Pancreas (tissue), 10 donors: ENCODE measurements at places on chromosomes 4 and X.

DNA sequence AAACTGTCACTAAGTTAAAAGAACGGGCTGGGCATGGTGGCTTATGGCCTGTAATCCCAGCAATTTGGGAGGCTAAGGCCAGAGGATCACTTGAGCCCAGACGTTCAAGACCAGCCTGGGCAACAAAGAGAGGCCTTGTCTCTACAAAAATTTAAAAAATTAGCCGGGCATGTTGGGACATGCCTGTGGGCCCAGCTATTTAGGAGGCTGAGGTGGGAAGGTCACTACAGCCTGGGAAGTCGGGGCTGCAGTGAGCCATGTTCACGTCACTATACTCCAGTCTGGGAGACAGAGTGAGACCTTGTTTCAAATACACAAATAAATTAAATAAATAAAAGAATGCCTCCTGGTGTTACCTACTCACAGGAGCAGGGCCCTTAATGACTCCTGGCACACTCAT, 69.5 kb downstream of the APBB2 start:
- H3K27ac ChIP-seq, result peak overlapping the region; percentile 68
- peaks cover 20% of the 10 kb centered on the region for H3K4me1 ChIP-seq
- H3K36me3 ChIP-seq, result no peaks in the 10 kb centered on the region
- DNase-seq, result no peak
- H3K4me3 ChIP-seq, result no peak overlapping the region
- H3K27me3 ChIP-seq, result no peaks in the 10 kb centered on the region

GRCh38 chr4:10783351-10783750, 98.8 kb upstream of the CLNK start:
- H3K4me3 ChIP-seq, result no peak overlapping the region
- DNase-seq, result no peak
- H3K27ac ChIP-seq, result no peak overlapping the region
- H3K27me3 ChIP-seq, result no peaks in the 10 kb centered on the region
- no peaks in the 10 kb centered on the region for H3K36me3 ChIP-seq

DNA sequence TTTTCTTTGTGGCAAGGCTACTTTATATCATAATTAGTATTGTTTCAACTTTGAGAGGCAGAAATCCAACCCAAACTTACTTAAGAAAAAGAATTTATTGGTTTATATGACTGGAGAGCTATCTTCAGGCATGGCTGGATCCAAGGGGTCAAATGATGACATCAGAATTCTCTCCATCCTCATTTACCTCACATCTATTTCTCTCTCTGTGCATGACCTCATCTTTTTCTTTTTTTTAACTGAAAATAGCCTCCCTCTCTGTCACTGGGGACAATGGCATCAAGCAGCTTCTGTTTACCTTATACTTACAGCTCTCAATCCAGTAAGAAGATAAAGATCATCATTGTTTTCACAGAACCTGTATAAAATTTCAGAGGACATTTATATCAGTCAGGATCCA, 12.0 kb upstream of the EXOC1L start:
- H3K27ac ChIP-seq, result no peak overlapping the region
- no peak overlapping the region for H3K4me3 ChIP-seq
- DNase-seq, result no peak

DNA sequence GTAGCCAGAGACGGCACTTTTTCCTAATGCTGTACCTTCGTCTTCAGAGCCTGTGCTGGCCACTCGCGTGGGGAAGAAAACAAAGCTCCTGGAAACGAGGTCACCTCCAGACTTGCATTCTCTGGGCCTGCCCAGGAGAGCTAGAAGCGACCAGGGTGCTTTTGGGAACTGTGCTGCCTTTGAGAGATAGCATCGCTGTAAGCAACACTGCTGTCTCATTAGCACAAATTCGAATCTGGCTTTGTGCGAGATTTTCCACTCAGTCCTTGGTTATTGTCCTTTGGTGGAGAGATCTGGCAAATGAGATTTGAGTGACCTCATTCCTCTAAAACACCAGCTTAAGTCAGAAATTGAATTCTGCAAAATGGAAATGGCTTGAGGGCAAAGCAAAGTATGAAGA, 66.1 kb upstream of the TLR3 start:
- no peaks in the 10 kb centered on the region for H3K4me1 ChIP-seq
- H3K36me3 ChIP-seq, result no peaks in the 10 kb centered on the region
- no peaks in the 10 kb centered on the region for H3K27me3 ChIP-seq

- no peak overlapping the region for H3K27ac ChIP-seq
- H3K36me3 ChIP-seq, result no peaks in the 10 kb centered on the region
- no peaks in the 10 kb centered on the region for H3K27me3 ChIP-seq
- DNase-seq, result no peak
These were observed 71.0 kb upstream of the UGT8 start for GRCh38 chr4:114527637-114528036.

- H3K4me3 ChIP-seq, result no peak overlapping the region
- H3K27me3 ChIP-seq, result no peaks in the 10 kb centered on the region
- no peaks in the 10 kb centered on the region for H3K36me3 ChIP-seq
- no peak for DNase-seq
- no peaks in the 10 kb centered on the region for H3K4me1 ChIP-seq
These were observed 1648.0 kb downstream of the STIM2 start for GRCh38 chr4:28508636-28509035.

DNA sequence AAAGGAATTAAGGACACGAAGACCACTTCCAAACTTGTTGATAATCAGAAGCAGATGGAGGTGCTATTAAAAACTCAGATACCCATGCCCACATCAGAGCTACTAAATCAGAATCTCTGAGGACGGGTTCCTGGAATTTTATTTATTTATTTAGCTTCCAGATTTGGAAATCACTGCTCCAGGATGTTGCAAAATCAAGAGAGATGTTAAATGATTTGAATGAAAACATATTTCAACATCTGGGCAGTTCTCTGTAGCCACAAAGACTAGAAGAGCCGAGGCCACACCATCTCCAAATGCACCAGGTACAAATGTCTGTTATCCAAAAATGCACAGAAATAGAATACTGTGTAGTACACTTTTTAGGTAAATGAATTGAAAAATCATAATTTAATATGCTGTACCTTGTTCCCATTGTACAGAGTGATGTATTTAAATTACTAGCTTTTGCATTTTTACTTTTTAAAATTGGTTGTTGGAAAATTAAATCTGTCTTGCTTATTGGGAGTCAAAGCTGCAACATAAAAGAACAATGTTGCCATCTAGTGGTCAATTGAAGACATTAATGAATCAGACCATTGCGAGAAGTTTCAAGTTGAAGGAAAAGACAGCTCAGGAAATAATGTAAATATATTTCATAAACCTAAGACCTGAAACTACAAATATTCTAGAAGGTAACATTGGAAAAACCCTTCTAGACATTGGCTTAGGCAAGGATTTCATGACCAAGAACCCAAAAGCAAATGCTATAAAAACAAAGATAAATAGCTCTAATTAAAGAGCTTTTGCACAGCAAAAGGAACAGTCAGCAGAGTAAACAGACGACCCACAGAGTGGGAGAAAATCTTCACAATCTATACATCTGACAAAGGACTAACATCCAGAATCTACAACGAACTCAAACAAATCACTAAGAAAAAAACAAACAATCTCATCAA, 151.3 kb upstream of the TTC29 start:
- H3K27me3 ChIP-seq, result no peaks in the 10 kb centered on the region
- no peak overlapping the region for H3K4me3 ChIP-seq
- no peak overlapping the region for H3K27ac ChIP-seq

- no peaks in the 10 kb centered on the region for H3K27me3 ChIP-seq
- no peak overlapping the region for H3K27ac ChIP-seq
- H3K4me3 ChIP-seq, result no peak overlapping the region
These were observed 607.1 kb upstream of the DIPK2B start for GRCh38 chrX:45807572-45808425.

DNA sequence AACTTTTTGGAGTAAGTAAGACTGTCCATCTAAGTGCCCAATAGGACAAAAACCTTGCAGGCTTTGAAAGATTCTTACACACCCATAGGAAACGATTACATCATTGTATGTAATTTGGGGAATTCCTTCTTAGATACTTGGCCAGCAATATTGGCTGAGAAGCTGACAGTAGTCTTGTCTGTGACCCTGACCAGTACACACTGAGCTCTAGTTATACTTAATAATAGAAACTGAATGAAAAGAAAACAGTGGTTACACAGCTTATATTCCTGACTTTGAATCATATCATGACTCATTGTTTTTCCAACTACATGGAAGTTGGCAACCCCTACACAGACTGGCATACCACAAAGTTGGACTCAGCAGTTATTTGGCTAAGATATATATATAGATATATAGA, 7.1 kb upstream of the TLR2 start:
- H3K4me1 ChIP-seq, result no peaks in the 10 kb centered on the region
- DNase-seq, result no peak
- H3K4me3 ChIP-seq, result no peak overlapping the region
- no peaks in the 10 kb centered on the region for H3K36me3 ChIP-seq
- no peak overlapping the region for H3K27ac ChIP-seq

DNA sequence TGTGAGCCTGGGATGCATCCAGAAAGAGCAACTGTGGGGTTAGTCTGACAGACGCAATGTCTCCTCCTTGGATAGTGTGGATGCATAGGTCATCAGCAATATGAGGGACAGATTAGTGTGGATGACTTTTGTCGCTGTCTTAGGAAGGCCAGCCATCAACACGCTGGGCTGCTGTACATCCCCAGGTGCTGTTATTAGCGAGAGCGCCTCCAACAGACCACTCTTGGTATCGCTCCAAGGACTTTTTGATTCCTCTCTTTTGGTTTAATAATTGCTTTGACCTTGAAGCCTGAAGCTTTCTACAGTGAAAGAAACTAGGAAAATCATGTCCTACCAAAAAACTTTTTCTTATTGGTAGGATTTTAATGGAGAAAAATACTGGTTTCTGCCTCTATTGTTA, 76.7 kb downstream of the TMEM131L start:
- no peaks in the 10 kb centered on the region for H3K27me3 ChIP-seq
- DNase-seq, result no peak
- no peak overlapping the region for H3K4me3 ChIP-seq
- no peaks in the 10 kb centered on the region for H3K36me3 ChIP-seq

DNA sequence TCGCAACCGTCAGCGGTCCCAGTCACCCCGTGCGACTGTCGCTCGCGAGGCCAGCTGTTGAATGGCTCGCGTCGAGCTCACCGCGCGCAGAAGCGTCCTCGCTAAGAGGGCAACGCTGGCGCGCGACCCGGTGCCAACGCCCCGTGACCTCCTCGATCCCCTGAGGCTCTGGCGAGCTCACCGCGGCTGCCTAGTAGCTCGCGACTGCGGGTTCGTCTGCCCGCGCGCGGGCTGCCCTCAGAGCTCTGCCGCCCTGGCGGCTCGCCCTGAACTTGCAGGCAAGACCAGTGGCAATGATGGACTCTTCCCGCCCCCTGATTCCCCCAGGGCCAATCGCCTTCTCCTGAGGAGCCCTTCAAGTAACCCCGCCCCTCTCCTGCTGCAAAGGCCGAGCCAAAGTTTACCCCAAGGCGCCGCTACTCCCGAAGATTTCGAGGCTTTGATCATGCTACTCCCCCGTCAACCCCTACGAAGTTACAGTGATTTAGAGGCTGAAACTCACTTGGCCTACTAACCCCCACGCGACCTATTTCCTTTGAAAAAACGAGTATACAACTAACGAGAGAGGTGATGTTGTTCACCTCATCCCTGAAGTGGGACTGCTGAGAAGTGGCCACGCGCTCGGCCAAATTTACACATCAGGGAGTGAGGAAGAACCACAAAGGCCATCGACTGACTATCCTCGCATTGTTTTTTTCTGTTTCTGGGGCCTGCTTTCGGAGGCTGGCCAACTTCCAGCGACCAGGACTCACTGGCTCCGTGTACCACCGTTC, 37.5 kb downstream of the PGRMC1 start:
- DNase-seq, result peak; percentile 26
- no peak overlapping the region for H3K4me3 ChIP-seq
- peaks cover 9% of the 10 kb centered on the region for H3K27me3 ChIP-seq
- no peaks in the 10 kb centered on the region for H3K4me1 ChIP-seq

- no peaks in the 10 kb centered on the region for H3K36me3 ChIP-seq
- no peak for DNase-seq
- H3K4me3 ChIP-seq, result no peak overlapping the region
These were observed 15.1 kb downstream of the PALLD start for GRCh38 chr4:168511780-168512489.

- no peaks in the 10 kb centered on the region for H3K27me3 ChIP-seq
- no peak for DNase-seq
- no peaks in the 10 kb centered on the region for H3K36me3 ChIP-seq
- H3K4me3 ChIP-seq, result no peak overlapping the region
These were observed 10.5 kb upstream of the MAMLD1 start for GRCh38 chrX:150352581-150352980.

DNA sequence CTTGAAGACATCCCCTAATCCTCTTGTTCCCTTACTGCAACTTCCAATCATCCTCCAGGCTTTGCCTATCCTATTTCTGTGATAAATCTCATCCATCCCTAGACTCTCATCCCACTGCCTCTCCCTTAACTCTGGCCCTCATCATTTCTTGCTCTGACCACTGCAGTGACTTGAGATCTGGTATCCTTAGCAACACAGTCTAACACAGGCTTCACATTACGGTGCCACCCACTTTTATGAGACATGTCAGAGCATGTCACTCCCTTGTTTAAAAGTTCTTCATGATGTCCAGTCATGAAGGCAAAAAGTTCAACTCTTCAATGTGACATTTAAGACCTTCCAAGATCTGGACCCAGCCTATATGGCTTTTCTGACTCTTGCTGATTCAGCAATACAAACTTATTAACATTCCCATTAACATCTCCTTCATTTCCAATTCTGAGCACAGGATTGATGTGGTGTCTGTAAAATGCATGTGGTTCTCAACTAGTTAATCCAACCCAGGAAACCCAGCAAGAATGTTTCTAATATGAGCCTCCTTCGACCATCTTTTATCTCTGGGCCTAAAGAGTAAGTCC, 64.0 kb downstream of the OR13H1 start:
- H3K4me1 ChIP-seq, result no peaks in the 10 kb centered on the region
- H3K4me3 ChIP-seq, result no peak overlapping the region
- no peaks in the 10 kb centered on the region for H3K36me3 ChIP-seq

DNA sequence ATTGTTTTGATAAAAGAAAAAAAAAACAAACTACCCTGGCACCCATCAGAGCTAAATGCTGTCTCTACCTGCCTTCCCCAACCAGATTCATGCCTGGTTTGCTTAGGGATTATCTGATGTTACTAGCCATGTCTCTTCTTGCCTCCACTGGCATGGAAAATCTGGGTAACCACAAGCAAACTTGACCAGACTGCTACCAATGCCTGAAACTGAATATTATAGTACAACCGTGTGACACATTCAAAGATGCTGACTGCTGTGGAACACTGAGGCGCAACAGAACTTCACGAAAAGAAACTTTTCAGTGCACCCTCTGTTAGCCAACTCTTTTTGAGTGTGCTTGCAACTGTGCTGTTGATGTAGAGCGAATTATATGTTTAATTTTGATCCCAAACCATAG, 228.1 kb downstream of the CBR4 start:
- no peaks in the 10 kb centered on the region for H3K27me3 ChIP-seq
- DNase-seq, result no peak
- no peaks in the 10 kb centered on the region for H3K4me1 ChIP-seq
- no peaks in the 10 kb centered on the region for H3K36me3 ChIP-seq

GRCh38 chr4:4368809-4369580, 17.9 kb upstream of the NSG1 start:
- no peaks in the 10 kb centered on the region for H3K36me3 ChIP-seq
- H3K27me3 ChIP-seq, result no peaks in the 10 kb centered on the region
- H3K4me3 ChIP-seq, result no peak overlapping the region

GRCh38 chr4:184444953-184445309, 29.4 kb downstream of the IRF2 start:
- H3K4me3 ChIP-seq, result no peak overlapping the region
- H3K36me3 ChIP-seq, result no peaks in the 10 kb centered on the region
- DNase-seq, result no peak
- H3K4me1 ChIP-seq, result peaks cover 6% of the 10 kb centered on the region
- no peaks in the 10 kb centered on the region for H3K27me3 ChIP-seq

GRCh38 chr4:22850055-22850454, 157.3 kb downstream of the GBA3 start:
- no peaks in the 10 kb centered on the region for H3K36me3 ChIP-seq
- H3K4me3 ChIP-seq, result no peak overlapping the region
- no peak overlapping the region for H3K27ac ChIP-seq
- no peak for DNase-seq
- H3K27me3 ChIP-seq, result no peaks in the 10 kb centered on the region
- no peaks in the 10 kb centered on the region for H3K4me1 ChIP-seq
